ENCODE measurements at places on chromosomes 6 and 20.

DNA sequence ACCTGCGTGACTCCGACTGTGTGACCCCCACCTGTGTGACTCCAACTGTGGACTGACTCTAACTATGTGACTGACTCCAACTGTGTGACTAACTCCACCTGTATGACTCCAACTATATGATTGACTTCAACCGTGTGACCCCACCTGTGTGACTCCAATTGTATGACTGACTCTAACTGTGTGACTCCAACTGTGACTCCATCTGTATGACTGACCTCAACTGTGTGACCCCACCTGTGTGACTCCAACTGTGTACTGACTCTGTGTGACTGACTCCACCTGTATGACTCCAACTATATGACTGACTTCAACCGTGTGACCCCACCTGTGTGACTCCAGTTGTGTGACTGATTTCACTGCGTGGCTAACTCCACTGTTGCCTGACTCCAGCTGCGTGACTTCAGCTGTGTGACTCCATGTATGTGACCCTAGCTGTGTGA is 38.6 kb downstream of the SYNJ2 start:
- DNase-seq = no peak

GRCh38 chr6:130020073-130020906 is 1.9 kb downstream of the L3MBTL3 start:
- no peak for DNase-seq

DNA sequence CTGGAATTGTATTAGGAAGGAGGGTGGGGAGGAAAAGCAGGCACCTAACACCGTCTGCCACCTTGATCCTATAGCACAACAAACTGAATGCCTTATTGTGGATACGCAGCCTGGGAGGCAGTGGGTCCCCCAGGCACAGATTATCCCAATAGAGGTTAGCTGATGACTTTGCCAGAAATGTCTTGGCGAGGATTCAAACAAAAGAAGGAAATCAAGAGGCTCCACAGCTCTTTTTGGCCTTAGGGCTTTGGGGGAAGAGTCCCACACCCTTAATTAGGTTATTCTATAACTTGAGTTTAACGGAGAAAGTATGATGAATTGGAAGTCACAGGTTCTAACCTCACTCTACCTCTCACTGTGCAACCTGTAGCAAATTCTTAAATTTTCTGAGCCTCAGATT is 102.0 kb downstream of the MRPL14 start:
- DNase-seq = no peak

GRCh38 chr6:95530176-95530819 is 47.0 kb upstream of the MANEA start:
- no peak for DNase-seq

GRCh38 chr20:46145713-46146112 is 27.6 kb downstream of the CD40 start:
- DNase-seq = no peak

- no peak for DNase-seq
These were observed 10.9 kb downstream of the PYGB start for GRCh38 chr20:25258828-25259227.

- no peak for DNase-seq
These were observed 51.9 kb downstream of the SNAI1 start for GRCh38 chr20:50034567-50035180.

DNA sequence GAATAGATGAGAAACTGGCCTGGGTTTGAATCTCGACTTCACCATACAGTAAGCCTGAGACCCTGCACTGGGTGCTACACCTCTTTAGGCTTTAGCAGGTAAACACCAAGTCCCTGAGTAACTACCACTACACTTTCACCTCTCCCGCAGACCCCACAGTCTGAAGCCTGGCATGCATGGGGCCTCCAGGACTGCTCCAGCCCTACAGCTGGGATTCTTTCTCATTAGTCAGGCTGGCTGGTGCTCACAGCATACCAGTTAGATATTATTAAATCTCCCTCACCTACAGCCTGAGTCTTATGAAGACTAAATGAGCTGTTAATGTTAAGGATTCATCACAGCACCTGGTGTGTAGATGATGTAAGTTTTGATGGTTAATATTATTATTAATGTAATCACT is 388.7 kb downstream of the ARHGAP18 start:
- no peak for DNase-seq

DNA sequence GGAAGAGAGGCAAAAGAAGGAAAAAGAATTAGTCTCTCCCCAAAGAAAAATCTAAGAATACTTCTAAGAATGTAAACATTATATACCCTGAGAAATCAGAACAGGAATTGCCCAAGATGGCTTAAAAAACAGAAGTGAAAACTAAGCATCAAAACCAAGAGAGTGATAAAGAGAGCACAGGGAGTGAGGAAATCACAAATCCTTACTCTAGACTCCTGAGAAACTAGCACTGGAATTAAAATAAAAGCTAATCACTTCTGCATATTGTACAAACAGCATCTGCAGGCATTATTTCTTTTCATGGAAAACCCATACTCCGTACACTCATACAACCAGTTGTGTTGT is 285.7 kb downstream of the BTBD9 start:
- DNase-seq = no peak

DNA sequence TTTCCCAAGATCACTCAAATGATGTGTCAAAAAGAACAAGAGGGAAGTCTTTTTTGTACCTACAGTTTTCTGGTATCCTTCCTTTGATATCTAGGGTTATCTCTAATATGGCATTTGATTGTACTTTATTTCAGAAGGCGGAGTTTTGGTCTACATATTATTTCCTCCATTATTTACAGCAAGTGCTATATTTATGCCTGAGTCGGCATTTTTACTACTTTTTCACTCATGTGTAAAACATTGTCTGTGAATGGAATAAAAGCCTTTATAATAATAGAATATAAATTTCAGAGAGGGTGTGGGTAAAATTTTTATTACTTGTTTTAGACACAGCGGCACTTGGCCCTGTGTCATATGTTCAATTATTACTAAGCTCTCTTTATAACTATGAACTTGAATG is 398.4 kb downstream of the BCKDHB start:
- no peak for DNase-seq

DNA sequence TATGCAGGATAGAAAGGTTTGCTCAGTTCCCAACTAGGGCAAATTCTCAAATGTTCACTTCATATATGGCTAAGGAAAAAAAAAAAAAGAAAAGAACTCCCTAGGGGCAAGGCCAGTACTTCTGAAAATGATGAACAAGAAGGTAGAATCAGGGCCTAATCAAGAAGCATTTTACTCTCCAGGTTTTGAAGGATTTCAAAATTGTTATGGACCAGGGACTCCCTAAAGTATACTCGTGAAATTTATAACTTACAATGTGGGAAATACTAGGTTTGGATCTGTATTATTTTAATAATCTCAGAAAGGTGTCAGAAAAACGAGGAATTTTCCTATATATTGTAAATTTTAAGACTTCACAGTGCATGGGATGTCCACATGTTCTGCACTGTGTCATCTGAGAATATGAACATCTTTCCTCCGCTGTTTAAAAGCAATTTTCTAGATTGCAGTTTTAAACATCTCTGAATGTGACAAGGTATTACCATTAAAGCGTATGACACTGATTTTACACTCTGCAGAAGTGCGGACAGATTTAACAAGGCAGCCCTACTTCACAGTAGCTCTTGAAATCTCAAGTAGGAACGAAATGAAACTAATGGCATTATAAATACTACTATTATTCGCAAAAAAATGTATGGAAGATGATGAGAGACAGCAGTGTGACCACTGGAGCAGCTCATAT is 14.0 kb downstream of the PLAGL1 start:
- no peak for DNase-seq

All from brain pericyte (primary cell).